ENCODE measurements at places on chromosomes 5 and 9.

GRCh38 chr5:16549491-16550206 is 67.1 kb downstream of the RETREG1 start:
- no peaks in the 10 kb centered on the region for H3K36me3 ChIP-seq
- H3K4me1 ChIP-seq: peaks cover 24% of the 10 kb centered on the region
- no peak for DNase-seq
- H3K4me3 ChIP-seq: peak overlapping the region; percentile 71

- no peaks in the 10 kb centered on the region for H3K4me1 ChIP-seq
- no peak overlapping the region for H3K27ac ChIP-seq
These were observed 22.3 kb downstream of the DMGDH start for GRCh38 chr5:79047199-79047598.

DNA sequence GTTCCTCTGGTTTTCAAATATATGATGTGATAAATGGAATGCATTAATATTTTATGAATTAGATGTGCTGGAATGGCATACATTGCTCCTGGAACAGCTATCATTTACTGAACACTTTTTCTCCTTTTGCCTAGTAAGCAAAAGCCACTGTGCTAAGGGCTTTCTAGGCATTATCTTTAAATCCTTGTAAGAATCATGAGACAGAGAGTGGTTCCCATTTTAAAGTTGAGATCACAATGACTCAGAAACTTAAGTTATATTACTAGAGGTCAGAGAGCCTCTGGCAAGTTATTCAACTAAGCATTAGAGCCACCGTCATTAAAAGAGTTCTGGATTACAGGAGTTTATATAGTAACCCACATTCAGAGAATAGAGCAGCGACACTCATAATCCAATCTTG is 26.7 kb upstream of the FSD1L start:
- no peak overlapping the region for H3K4me3 ChIP-seq
- H3K27me3 ChIP-seq: no peaks in the 10 kb centered on the region
- H3K36me3 ChIP-seq: no peaks in the 10 kb centered on the region

DNA sequence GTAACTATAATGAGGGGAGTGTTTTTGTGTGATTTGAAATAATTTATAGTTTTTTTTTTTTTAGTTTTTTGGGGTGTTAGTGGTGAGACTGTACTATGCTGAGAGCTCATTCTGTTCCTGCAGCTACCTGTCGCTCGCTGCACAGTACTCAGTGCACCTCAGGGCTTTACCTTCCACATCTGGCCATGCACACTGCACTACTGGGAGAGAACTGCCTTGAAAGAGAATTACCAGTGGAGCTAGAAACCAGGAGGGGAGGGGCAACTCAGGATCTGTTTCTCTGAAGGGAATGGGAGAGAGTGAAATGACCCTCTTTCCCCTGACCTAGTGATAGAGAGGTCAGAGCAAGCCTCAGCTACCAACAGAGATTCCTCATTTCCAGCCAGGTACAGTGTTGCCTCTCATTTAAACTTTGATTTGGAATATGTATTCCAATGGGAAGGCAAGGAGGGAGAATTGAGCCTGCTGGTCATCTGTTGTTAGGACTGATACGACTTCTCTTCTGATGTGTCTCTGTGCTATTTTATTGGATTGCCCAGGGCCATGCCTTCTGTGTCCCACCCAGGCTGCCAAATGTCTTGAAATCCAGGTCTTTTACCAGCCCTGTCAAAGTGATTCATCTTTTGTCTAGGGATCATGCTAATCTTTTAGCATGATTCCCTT is 8.9 kb downstream of the ATG10 start:
- no peak overlapping the region for H3K4me3 ChIP-seq
- no peak overlapping the region for H3K27ac ChIP-seq
- DNase-seq: no peak
- no peaks in the 10 kb centered on the region for H3K27me3 ChIP-seq

- H3K27me3 ChIP-seq: no peaks in the 10 kb centered on the region
- peaks cover 7% of the 10 kb centered on the region for H3K4me1 ChIP-seq
- no peaks in the 10 kb centered on the region for H3K36me3 ChIP-seq
- no peak for DNase-seq
- H3K4me3 ChIP-seq: no peak overlapping the region
- no peak overlapping the region for H3K27ac ChIP-seq
These were observed 54.8 kb downstream of the GLRA1 start for GRCh38 chr5:151869843-151870242.

DNA sequence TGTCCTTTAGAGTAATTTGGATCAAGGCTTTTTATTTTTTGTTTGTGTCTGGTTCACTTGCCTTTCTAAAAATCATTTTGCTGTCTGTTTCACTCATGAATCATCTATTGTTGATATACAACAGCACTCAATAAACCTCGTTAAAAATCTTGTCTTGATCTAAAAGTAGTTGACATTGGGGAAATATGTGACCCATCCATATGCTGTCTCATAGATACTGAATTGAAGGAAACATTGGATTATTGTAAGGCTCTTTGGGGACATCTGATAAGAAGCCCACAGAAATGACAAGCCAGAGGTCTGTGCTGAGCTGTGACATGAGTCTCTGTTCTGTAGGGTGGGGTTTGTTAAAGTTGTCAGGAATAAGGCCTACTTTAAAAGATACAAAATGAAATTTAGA is 208.0 kb downstream of the PDZD2 start:
- H3K27me3 ChIP-seq: no peaks in the 10 kb centered on the region
- no peak overlapping the region for H3K4me3 ChIP-seq
- no peaks in the 10 kb centered on the region for H3K36me3 ChIP-seq
- H3K27ac ChIP-seq: no peak overlapping the region
- DNase-seq: no peak
- peaks cover 6% of the 10 kb centered on the region for H3K4me1 ChIP-seq
